ENCODE measurements at places on chromosomes 2 and 18. TPM values are rescaled to one million over a fixed set of nuclear protein-coding genes. Genes with fewer than 3 reads are reported as not detected.

Gene IL36G
- not detected for polyA plus RNA-seq

Gene CHMP3
- 124 TPM for polyA plus RNA-seq

Gene PIGN
- polyA plus RNA-seq, result 32.9 TPM

Gene ZNF892
- polyA plus RNA-seq, result 6.6 TPM

Gene UGT1A4
- not detected for polyA plus RNA-seq

Gene MEIS1
- polyA plus RNA-seq, result 127 TPM

Gene SCYGR1
- not detected for polyA plus RNA-seq

Gene DCDC2C
- 0.56 TPM for polyA plus RNA-seq

Gene ANKRD62
- 0.08 TPM for polyA plus RNA-seq

Gene VIT
- polyA plus RNA-seq, result not detected

Gene RUFY4
- 0.41 TPM for polyA plus RNA-seq

Gene CD207
- polyA plus RNA-seq, result 0.09 TPM
